ENCODE measurements at places on chromosomes 7 and 10.

GRCh38 chr7:80630608-80631405 is 7.6 kb upstream of the CD36 start:
- DNase-seq = no peak

DNA sequence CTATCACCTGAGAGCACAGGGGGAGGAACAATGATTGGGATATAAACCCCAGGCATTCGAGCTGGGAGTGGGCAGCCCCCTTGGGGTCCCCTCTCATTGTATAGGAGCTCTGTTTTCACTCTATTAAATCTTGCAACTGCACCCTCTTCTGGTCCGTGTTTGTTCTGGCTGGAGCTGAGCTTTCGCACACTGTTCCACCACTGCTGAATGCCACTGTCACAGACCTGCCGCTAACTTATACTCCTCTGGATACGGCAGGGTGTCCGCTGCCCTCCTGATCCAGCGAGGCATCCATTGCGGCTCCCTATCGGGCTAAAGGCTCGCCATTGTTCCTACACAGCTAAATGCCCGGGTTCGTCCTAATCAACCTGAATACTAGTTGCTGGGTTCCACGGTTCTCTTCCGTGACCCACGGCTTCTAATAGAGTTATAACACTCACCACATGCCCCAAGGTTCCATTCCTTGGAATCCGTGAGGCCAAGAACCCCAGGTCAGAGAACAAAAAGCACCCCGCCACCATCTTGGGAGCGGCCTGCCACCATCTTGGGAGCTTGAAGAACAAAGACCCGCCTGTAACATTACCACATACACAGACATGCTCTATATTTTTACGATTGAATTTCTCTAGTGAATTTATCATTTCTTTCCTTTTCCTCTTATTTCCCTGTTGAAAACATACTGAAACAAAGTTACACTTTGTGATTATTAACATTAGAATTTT is 9.0 kb downstream of the ZWINT start:
- no peak for DNase-seq

- no peak for DNase-seq
Measured at GRCh38 chr10:113128450-113129070, 178.5 kb downstream of the TCF7L2 start.

GRCh38 chr7:118140468-118140867 is 43.5 kb upstream of the LSM8 start:
- no peak for DNase-seq

- DNase-seq = no peak
Measured at GRCh38 chr7:118793582-118793981, 569.1 kb downstream of the ANKRD7 start.

- DNase-seq = no peak
Measured at GRCh38 chr10:109619914-109620313, 303.4 kb downstream of the XPNPEP1 start.

GRCh38 chr7:148623586-148624282 is 33.2 kb downstream of the C7orf33 start:
- DNase-seq = peak; percentile 14

- no peak for DNase-seq
Measured at GRCh38 chr7:132412435-132412834, 163.8 kb downstream of the PLXNA4 start.

DNA sequence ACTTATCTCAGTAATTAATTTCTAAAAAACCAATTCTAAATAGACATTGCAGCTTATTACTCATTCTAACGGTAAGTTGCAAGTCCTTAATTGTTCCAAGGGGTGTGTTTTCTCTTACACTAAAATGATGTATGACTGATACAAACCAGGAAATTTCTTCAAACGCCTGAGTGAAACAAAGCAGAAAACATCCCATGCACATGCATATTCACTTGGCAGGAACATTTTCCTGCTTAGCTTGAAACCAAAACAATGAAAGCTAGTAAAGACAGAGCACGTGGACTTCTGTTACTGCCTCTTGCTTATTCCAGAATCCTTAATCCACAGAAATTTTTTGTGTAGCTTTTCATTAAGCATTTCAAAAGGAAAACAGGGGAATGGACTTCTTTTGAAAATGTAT is 187.7 kb downstream of the MTERF1 start:
- DNase-seq = no peak
